ENCODE measurements at places on chromosomes 1 and 21.

- DNase-seq = no peak
Observed at GRCh38 chr1:31062867-31063380, 2.6 kb downstream of the PUM1 start.

- no peak for DNase-seq
Observed at GRCh38 chr1:232344791-232345399, 285.0 kb downstream of the SIPA1L2 start.

GRCh38 chr1:169103480-169103893, 3.0 kb upstream of the ATP1B1 start:
- DNase-seq = no peak

DNA sequence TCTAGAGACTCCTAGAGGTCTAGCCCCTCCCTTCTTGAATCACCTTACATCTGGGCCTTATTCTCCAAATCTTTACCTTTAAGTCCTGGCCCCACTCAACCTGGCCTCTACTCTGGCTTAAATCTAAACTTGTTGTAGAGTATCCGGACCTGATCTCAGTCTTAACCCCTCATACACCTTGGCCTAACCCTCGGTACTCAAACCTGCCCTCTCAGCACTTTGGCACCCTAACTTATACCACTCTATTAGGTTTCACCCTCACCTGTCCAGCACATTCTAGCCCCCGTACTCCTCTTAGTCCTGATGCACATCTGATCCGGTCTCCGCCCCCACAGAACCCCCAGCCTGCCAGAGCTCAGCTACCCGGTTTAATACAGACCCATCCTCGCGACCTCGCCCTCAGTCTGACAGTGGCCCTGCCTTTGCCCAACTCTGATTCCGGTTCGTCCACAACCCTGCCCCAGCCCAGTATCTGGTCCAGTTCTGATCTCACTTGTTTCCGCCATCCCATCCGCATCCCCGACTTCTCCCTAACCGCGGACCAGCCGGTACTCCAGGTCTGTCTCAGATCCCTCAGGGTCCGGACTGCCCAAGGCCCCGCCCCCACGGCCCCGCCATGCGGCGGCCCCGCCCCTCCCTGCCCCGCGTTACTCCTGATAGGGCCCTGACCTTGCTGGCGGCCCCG, 1.5 kb downstream of the TRIM62 start:
- DNase-seq = no peak

DNA sequence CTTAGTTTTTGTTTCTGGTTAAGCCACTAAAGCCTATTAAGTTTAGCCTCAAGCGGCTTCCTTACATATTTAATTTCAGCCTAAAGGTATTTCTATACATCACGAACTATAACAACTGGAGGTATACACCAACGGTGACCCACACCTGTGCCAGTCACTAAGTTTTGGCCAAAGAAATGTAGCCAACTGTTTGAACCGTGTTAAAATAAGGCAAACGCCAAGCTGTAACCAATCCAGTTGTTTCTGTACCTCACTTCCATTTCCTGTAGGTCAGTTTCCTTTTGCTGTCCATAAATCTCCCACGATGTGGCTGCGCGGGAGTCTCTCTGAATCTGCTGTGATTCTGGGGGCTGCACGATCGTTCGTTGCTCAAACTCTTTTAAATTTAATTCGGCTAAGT, 5.6 kb upstream of the ERO1B start:
- no peak for DNase-seq

GRCh38 chr1:29574871-29575270, 338.5 kb downstream of the PTPRU start:
- DNase-seq = no peak
